Fibroblast of skin of left biceps (primary cell): ENCODE measurements at places on chromosomes 5 and 9.

GRCh38 chr9:107685901-107686300 is 196.3 kb upstream of the KLF4 start:
- no peak for DNase-seq

DNA sequence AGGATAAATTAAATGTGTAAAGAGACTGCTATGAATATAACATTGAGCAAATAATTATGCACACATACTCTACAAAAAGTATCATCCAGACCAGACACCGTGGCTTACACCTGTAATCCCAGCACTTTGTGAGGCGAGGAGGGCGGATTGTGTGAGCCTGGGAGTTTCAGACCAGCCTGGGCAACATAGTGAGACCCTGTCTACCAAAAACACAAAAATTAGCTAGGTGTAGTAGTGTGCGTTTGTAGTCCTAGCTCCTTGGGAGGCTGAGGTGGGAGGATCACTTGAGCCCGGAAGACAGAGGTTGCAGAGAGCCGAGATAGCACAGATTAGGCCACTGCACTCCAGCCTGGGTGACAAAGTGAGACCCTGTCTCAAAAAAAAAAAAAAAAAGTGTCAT is 2.4 kb upstream of the CDC42SE2 start:
- no peak for DNase-seq

- no peak for DNase-seq
These were observed 77.7 kb downstream of the PTCD2 start for GRCh38 chr5:72397836-72398235.

DNA sequence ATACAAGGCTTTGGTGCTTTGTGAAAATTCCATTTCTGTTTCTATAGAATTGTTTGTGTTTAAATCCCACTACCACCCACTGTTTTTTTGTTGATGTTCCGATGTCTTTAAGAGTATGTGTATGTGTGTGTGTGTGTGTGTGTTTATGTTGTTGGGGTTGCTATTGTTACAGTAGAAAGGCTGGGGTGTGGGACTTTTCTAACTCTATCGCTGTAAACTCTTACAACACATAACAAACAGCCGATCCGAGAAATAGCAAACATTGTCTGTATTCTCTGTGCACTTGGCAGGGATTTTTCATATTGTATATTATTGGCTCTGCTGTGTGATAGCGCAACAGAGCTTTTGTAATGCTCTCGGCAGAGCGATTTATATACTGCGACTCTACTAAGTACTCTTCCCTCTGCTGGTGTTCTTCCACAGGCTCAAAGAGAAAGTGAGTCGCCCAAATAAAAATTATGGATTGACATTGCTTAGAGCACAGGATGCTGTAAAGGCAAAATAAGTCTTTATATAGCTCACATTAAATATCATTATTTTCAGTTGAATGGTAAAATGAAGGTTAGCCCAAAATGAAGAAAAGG is 492.2 kb upstream of the ARRDC3 start:
- no peak for DNase-seq

DNA sequence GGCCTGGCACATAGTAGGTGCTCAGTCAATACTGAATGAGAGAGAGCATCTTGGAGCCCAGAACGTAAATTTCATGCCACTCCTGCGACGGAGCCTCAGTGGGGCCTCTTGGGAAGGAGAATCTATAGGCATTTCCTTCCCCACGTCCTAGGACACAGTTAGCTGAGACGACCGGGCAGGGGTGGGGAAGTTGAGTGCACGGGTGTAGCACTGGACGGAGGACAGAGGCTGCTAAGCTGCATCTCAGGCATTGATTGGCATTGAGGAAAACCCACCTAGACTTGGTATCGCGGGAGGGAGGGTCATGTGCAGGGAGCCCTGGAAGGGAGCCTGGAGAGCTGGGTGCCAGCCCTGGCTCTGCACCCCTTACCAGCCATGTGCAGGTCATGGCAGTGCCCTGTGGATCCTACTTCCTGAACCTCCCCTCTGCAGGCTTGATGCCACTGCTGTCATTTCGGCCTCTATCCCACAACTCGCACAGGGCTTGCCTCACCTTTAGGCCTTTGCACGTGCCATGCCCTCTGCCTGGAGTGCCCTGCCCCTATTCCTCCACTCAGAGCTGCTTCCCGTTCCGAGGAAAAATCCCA is 25.6 kb downstream of the NEK6 start:
- DNase-seq: no peak
